ENCODE measurements at places on chromosomes 7 and 10.

- DNase-seq: no peak
Measured at GRCh38 chr7:75546237-75547015, 54.3 kb downstream of the SPDYE5 start.

DNA sequence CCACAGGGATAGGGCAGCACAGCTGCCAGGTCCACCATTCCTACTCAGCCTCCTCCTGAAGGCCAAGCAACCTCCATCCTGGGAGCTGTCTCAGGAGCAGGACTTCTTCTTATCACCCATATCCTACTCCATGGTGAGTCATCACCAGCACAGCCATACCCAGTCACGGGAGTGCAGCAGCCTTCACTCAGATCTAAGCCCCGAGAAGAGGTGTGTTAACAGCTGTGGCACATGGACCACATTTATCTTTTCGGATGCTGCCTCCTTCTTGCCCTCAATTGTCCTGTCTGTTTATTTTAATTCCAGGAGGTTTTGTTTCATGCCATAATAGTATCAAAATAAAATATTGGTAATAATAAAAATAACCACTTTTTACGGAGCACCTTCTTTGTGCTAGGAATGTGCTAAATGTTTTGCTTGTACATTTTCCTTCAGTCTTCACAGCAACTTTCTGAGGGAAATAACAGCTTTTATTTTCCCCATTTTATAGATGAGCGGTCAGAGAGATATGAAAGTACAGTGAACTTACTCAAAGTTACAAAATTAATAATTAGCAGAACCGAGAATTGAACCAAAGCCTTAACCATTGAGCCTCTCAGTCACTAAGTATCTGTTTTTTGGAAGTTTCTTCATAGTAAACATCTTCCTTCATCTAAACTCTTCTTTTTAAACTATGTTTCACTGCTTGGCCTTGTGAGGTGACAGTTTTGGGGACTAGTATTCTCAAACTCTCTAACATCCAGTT, 2.5 kb upstream of the KEL start:
- no peak for DNase-seq

GRCh38 chr7:47179812-47180515, 401.9 kb downstream of the TNS3 start:
- DNase-seq: peak; percentile 71

- DNase-seq: no peak
Measured at GRCh38 chr7:128210590-128211570, 30.2 kb upstream of the LEP start.

DNA sequence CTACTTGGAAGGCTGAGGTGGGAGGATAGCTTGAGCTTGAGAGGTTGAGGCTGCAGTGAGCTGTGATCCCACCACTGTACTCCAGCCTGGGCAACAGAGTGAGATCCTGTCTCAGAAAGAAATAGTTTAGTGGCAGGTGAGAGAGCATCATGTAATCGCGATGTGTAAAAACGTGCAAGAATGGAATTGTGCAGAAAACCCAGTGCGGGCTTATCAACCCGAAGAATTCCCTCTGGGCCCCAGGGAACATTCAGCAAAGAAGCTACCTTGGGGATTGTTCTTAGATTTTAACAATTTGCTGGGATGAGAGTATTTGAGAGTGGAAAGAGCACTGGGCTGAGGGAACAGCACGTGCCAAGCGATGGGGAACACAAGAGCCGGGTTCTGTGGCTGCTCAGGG, 107.4 kb upstream of the INSYN2A start:
- DNase-seq: no peak

GRCh38 chr10:68989317-68989990, 851 bp downstream of the KIFBP start:
- no peak for DNase-seq

- DNase-seq: no peak
Measured at GRCh38 chr10:49827297-49827696, 65.2 kb upstream of the OGDHL start.

GRCh38 chr10:130015075-130015695, 51.1 kb upstream of the EBF3 start:
- DNase-seq: no peak

GRCh38 chr10:9296190-9296589, 1241.7 kb downstream of the GATA3 start:
- no peak for DNase-seq

GRCh38 chr7:4430227-4430626, 251.9 kb upstream of the FOXK1 start:
- DNase-seq: no peak

- no peak for DNase-seq
Measured at GRCh38 chr10:110357252-110357780, 52.6 kb upstream of the SMNDC1 start.

GRCh38 chr10:59362959-59363381, 621 bp upstream of the FAM13C start:
- DNase-seq: peak; percentile 50

DNA sequence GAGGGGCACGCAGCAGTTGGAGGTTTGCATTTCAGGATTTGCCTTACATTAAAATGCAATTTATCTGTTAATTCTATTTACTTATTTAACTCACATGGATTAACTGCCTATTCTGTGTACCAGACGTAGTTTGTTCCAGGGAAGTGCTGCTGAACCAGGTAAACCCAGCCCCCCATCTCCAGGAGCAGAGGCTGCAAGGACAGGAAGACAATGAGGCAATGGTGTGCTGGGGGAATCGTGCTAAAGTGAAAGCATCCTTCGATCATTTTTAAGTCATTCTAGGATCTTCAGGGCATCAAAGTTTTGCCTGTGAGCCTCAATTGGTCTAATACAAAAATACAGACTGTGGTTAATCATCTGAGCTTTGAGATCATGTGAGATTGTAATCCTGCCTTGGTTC, 166.4 kb downstream of the DNAJB6 start:
- DNase-seq: no peak

DNA sequence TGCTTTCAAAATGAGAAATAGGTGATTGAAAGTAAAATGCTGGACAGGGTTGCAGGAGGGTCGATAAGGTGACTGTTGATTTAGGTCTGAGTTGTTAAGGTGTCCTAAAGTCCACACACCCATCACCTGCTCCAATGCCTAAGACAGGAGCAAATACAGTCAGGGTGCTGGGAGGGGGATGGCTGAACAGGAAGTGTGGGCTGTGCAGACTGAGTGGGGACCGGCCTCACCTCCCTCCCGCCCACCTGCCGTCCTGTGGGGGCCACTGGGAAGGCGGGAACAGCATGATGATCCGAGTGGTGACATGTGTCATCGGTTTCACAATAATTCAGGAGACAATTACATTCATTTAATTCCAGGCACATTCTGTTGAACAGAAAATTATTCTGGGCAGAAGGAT, 260.8 kb downstream of the DNAJB6 start:
- no peak for DNase-seq

Data from endothelial cell (in vitro differentiated cells).